Pulmonary artery endothelial cell (primary cell): ENCODE measurements at places on chromosomes 7 and 10. TPM values are rescaled to one million over a fixed set of nuclear protein-coding genes. Genes with fewer than 3 reads are reported as not detected.

PNLIP gene
- total RNA-seq = not detected in 2 replicates

CLDN12 gene
- total RNA-seq = 4.6 and 13.3 TPM in 2 replicates

UBE2H gene
- total RNA-seq = 83.2 and 91.1 TPM in 2 replicates

STRIP2 gene
- total RNA-seq = 6.6 and 17.8 TPM in 2 replicates

FGFBP3 gene
- 0.20 and 0.28 TPM in 2 replicates for total RNA-seq

STK31 gene
- 0.07 TPM in 1 of 2 replicates, not detected in the other for total RNA-seq

PRXL2A gene
- total RNA-seq = 87.0 and 219 TPM in 2 replicates

SOSTDC1 gene
- not detected in 2 replicates for total RNA-seq

FRAT1 gene
- total RNA-seq = 3.2 and 4.6 TPM in 2 replicates

ODAD2 gene
- total RNA-seq = 0.20 and 0.32 TPM in 2 replicates

KIF5B gene
- 145 and 175 TPM in 2 replicates for total RNA-seq
